ENCODE measurements at places on chromosomes 4 and X.

- DNase-seq, result no peak
These were observed 72.3 kb upstream of the GRID2 start for GRCh38 chr4:92231511-92231910.

DNA sequence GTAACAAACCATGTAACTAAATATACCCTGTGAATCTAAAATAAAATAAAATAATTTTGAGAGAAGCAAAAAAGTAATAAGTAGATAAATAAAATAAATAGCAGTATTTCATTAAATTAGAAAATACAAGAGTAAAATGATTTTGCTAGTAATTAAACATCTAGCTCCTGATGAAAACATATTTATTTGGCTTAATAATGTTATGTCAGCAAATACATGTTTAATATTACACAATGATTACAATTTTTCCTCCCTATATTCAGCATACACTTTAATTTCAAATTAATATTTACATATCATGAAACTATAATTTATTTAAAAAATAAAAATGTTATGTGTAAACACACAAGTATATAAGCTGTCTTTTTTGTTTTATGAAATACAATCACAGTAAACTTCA lies 697.1 kb downstream of the GRID2 start:
- no peak for DNase-seq

- no peak for DNase-seq
These were observed 191.4 kb upstream of the LEF1 start for GRCh38 chr4:108359986-108360681.

GRCh38 chrX:57134702-57135101 lies 2.5 kb downstream of the SPIN2A start:
- no peak for DNase-seq

GRCh38 chrX:112081781-112082652 lies 559 bp downstream of the TRPC5 start:
- no peak for DNase-seq

DNA sequence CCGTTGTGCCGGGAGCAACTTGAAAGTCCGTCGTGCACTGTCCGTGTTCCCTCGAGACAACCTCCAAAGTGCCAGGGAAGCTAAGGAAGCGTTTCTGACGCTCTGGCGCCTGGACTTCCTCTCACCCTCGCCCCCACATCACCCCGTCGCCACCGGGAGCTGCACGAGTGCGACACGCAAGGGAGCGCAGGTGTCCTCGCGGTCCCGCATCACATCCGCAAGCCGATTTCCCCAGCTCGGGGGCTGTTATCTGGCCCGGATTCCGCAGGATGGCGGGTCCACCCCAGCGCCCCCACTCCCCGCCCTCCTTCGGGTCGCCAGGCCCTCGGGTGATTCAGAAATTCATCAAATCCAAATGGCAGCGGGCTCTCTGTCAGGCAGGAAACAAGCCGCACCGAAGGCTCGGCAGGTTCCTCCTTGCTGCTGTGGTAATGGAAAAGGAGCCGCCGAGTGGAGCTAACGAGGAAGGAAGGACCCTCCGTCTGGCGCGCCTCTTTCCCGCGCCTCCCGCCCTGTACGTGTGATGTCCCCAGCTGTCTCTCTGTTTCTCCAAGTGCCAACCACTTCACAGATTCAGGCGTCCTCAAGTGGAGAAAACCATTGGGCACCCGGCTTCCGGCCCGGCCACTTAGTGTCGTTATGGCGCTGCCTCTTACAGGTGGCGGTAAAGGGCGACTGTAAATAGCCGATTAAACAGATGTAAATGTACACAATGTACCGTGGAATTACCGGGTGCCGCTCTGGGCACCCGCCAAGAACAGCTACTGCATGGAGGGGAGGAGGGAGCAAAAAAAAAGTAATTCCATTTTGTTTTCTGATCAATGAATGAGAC lies 921 bp upstream of the SETD7 start:
- DNase-seq, result peak; percentile 18

- no peak for DNase-seq
These were observed 23.0 kb upstream of the BCORL1 start for GRCh38 chrX:129959493-129959832.

DNA sequence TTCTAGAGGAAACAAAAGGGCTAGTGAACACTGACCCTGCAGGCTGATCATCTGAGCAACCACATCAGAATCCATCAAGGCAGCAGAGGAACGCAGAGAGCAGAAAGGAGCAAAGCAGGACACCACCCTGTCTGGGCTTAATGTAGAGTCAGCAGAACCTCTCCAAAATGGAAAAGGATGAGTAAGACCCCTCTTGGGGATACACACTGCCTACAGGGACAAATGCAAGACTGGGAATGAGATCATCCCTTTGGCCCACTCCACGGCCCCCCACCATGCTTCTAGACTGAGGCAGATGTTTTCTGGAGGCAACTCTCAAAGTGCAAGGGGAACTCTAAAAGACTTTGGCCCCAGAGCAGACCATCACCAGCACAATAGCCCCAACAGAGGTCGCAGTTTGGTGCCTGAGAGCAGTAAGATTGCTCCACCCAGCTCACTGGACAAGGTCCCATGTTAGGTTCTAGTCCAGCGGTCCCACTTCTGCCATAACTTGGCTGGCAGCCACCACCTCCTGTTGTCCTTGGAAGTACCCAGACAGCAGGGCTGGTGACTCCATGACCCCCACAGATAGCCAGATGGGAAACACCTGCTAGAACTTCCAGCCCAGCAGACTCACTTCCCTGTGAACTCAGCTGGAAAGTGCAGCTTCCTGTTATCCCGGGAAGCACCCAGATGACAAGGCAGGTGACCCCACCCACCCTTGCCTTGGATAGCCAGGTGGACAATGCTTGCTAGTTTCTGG lies 372.7 kb downstream of the INPP4B start:
- no peak for DNase-seq

GRCh38 chr4:77601614-77602187 lies 3.9 kb upstream of the CXCL13 start:
- no peak for DNase-seq

- no peak for DNase-seq
These were observed 330.0 kb downstream of the ANTXR2 start for GRCh38 chr4:79743014-79743413.

DNA sequence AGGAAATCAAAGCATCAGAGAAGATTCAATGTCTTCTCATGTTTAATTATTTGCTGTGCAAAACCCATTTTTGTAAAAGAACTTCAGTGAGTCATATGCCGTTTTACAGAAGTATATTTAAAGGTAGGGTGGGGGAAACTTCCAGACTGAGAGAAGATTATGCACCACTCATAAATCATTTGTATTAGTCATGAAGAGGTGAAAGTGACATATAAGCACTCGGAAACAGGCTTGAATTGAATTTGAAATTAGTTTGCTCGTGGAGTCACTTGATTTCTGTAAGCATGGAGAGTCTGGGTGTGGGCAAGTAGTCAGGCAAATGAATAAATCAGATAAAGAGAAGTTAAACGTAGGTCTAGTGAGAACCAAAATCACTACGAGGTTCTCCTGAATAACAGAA lies 335.1 kb downstream of the ANK2 start:
- no peak for DNase-seq

GRCh38 chr4:68180849-68181526 lies 51.3 kb upstream of the TMPRSS11F start:
- no peak for DNase-seq

GRCh38 chr4:139736661-139737060 lies 71.0 kb downstream of the MGST2 start:
- no peak for DNase-seq

DNA sequence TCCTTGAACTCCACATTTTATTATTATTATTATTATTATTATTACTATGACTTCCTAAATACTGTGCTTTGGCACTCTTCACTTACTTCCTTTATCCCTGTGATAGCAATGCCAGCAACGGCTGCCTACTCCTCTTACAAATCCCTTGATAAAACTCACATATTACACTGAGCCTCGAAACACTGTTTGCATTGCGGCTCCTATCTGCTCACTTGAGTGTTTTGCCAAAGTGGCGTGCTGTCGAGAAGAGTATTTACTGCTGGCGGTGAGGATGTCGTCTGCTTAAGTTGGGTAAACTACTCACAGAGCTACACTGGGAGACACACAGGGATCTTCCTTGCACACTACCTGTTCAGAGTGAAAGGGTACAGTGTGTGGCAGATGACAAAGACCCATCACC lies 143.4 kb upstream of the VCX3A start:
- DNase-seq, result no peak

- no peak for DNase-seq
These were observed 115.0 kb upstream of the TBL1X start for GRCh38 chrX:9349572-9350494.

- DNase-seq, result no peak
These were observed 64.7 kb upstream of the UXT start for GRCh38 chrX:47723689-47724088.

- DNase-seq, result peak; percentile 7
These were observed 49.4 kb downstream of the RTL9 start for GRCh38 chrX:110407910-110408545.

DNA sequence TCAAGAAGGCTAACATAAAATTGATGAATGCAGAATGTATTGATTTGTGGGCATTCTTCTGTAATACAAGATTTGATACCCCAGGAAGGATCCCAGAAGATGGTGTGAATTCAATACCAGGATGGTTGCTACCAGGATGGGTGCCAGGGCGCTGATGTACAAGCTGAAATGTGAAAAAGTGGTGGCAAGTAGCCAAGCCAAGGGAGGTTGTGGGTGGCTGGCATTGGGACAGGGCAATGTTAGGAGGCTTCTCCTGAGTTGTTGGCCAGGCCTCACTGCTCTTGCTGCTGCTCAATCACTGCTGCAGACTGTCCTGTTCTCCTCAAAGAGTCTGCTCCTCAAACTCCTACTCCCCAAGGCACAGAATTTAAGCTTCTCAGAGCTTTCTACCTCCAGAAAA lies 77.1 kb downstream of the RBM46 start:
- no peak for DNase-seq

DNA sequence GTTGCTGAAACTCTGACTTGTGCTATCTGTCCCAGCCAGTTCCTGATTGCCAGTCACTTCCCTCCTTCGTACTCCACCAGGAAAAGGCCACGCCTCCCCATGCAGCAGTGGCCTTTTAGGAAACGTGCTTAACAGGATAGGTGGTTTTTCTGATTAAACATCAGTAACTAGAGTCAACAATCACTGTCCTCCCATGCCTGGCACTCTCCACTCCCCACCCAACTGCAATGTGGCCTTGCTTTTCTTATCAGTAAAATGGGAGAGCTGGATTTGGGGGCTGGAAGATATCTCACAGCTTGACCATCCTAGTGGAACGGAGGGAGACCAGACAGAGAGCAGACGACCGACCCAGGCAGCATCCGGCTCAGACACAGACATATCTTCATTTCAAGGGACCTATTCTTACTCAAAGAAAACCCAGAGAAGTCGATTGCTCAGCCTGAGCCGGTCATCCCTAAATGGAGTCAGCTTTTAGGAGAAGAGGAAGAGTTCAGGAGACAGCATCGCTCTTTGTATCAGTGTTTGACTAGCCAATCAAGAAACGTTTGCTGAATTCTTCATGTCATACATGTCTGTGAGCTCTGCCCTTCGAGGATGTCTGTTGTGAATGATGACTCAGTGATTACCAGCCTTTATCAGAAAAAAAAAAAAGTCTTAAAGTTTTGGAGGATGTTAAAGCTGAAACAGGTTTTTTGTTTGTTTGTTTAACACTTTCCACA lies 12.7 kb upstream of the UBA6 start:
- no peak for DNase-seq

DNA sequence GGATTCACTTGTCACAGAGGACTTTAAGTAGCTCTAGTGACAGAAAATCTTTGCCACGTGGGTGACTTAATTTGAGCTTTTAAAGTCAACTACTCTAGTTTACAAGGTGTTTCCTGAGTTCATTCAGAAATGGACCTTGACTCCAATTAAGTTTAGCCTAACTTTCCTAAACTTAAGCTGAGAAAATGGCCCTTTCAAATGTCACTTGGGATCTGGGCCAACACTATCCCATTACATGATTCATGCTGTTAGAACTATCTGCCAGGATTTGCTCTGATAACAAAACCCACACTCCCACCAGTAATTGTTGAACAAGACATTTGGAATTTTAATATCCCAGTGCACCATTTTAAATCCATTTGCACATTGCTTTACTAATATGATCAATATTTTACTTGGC lies 40.8 kb downstream of the C4orf46 start:
- no peak for DNase-seq

GRCh38 chr4:105282489-105282888 lies 135.8 kb downstream of the TET2 start:
- no peak for DNase-seq

DNA sequence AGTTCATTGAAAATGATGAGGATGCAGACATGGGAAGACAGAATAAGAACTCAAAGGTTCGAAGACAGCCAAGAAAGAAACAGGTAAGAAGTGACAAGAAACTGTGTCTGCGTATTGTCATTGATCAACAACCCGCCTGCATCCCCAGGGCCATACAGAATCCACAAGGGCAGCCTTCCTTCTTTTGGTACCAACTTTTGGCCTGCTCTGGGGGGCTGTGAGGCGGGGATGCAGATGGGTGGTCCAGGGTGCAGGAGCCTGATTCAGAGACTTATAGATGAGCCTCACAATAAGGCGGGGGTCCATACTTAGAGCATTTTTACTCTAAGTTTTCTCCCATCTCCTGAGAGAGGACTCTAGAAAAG lies 9.0 kb downstream of the CC2D2A start:
- no peak for DNase-seq

DNA sequence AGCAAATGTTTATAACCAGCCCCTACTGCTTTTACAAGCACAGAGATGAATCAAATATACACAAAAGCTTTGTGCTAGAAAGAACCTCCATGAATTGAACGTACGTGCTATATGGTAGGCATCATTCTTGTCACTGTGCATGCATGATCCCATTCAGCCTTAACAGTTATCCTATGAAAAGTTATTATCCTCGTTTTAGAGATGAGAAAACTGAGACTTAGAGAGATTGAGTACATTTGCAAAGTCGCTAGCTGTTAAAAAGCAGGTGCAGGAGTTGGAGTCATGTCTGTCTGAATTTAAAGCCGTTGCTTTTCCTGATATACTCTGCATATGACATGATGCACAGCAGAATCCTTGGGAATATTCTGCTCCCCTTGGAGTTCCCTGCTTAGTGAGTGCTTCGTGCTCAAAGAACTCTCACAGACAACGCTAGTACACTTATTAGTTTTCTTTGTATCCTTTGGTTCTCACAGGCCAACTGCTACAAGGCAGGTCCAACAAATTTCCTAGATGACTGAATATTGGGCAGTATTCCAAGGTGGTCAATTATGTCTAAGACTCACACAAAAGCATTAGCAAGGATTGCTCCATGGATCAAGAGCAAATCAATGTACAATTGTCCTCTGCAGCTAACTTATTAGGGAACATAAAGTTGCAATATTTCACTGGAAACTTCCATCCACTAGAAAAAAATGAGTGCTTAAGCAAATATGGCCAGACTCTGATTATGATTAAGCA lies 42.8 kb upstream of the TRIM2 start:
- DNase-seq, result no peak

GRCh38 chr4:172652369-172652768 lies 516.2 kb upstream of the GALNT7 start:
- DNase-seq, result no peak

DNA sequence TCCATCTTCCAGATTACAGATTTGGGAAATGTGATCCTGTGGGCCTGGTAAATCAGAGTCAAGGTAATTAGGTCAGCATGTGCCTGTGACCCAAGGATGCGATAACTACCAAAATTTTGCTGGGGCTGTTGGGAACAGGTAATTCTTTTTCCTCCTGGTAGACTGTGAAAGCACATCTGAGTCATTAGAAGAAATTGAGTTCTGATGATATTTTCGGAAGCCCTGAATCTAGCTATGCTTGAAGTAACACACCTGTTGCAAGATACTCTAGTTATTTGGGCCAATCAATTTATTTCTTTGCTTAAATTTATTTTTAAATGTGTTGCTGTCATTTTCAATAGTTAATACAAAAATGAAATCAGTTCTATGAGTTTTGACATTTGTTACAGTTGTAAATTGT lies 903.6 kb downstream of the RPA4 start:
- no peak for DNase-seq

- DNase-seq, result no peak
These were observed 4.5 kb upstream of the GBA3 start for GRCh38 chr4:22688236-22688635.
